ENCODE measurements at places on chromosomes 1 and 21.

DNA sequence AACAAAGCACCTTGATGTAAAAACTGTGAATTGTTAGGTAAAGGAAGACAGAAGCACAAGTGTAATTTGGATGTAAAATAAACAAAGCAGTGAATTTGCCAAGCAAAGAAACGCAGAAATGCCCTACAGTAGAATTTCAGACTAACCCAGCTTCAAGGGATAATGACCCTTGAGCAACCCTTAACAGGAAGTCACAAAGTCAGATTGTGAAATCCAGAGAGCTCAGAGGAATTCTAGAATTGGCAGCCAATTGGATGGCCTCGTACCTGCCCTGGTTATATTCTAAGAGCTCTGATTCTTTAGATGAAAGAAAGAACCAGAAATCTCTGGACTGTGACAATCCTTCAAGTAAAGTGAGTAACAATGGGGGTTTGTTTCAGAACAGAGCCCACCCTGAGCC, 152.7 kb upstream of the CHRM3 start:
- no peak for DNase-seq

DNA sequence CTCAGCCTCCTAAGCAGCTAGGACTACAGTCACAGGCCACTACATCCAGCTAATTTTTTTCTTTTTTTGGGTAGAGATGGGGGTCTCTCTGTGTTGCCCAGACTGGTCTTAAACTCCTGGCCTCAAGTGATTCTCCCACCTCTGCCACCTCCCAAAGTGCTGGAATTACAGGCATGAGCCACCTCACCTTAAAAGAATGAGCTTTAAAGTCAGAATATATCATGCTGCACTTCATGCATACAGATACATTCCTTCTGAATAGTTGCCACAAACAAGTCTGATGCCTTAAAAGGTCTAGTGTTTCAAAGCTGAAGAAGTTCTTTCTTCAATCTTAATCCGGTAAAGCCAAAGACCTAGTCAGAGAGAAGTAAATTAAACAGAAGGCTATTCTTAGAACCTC, 23.8 kb upstream of the CPLANE2 start:
- DNase-seq: no peak

DNA sequence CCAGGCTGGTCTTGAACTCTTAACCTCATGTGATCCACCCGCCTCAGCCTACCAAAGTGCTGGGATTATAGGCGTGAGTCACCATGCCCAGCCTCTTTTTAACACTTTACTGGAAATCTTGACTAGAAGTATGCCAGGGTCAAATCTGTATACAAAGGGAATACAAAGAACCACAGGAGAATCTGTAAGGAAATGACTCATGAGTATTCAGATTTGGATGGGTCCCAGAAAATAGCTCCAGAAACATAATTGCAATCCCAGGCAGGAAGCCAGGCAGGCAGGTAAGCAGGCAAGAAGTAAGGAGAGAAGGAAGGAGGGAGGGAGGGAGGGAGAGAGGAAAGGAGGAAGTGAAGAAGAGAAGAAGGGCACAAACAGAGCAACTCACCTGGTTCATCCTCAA, 22.8 kb upstream of the TIAM1 start:
- DNase-seq: no peak

DNA sequence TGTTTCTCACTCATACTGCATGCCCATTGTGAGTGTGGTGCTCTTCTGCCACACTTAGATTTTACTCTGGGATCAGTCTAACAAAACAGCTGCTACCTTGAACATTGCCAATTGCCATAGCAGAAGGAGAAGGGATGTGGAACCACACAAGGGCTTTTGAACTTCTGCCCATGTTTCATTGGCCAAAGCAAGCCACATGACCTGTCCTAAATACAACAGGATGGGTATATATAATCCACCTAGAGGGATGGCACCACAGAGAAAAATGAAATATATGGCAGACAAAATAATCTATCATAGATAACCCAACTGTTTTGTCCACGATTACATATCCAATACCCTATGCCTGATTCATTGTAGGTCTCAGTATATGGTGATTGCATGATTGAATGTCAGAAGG, 26.3 kb downstream of the PDE4B start:
- no peak for DNase-seq

GRCh38 chr1:186059752-186060151, 315.3 kb downstream of the TPR start:
- DNase-seq: no peak

DNA sequence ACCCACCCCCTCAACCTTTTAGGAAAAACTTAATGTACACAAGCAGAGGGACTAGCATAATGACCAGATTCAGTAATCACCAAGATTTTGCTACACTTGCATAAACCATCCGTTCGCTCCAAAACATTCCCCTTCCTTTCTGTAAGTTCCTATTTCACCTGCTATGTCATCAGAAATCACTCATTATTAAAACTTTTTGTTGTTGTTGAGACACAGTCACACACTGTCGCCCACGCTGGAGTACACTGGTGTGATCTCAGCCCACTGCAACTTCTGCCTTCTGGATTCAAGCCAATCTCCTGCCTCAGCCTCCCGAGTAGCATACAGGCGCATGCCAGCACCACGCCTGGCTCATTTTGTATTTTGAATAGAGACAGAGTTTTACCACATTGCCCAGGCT, 3.4 kb downstream of the MRPL20 start:
- no peak for DNase-seq

DNA sequence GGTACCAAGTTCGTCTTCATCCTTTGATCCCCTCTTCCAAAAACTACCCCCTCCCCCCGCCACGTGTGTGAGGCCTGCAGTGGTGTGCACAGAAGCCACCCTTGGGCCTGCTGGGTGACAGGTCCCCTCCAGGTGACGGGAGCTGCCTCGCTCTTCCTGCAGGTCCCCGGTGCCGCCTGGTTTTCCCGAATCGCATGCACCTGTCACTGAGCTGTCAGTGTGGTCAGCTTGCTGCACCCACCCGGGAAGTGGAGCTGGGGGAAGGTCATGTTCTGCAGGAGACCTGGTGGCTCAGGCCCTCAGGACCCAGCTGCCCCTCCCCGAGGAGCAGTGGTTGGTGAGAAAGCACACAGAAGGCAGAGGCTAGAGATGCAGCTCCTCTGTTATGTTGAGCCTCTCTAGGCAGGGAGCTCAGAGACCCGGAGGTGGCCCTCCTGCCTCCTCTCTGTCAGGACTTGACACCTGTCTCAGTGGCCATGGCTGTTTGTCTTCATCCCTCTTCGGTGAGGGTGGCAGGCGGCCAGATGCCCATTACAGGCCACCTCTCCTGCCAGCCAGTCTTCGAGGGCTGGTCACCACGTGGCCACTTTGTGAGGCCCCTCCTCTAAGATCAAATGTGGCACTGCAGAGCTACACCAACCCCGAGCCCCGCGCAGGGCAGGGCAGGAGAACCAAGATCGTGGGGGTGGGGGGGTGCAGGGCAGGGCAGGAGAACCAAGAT, 60.9 kb downstream of the SKI start:
- no peak for DNase-seq

GRCh38 chr1:40315239-40315794, 1.8 kb downstream of the COL9A2 start:
- DNase-seq: peak; percentile 95

DNA sequence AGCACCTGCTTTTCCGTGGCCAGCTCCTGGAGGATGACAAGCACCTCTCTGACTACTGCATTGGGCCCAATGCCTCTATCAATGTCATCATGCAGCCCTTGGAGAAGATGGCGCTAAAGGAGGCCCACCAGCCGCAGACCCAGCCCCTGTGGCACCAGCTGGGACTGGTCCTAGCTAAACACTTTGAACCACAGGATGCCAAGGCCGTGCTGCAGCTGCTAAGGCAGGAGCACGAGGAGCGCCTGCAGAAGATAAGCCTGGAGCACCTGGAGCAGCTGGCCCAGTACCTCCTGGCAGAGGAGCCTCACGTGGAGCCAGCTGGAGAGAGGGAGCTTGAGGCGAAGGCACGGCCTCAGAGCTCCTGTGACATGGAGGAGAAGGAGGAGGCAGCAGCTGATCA, 413 bp downstream of the UBL4B start:
- no peak for DNase-seq

- no peak for DNase-seq
Measured at GRCh38 chr1:175338387-175339135, 146.0 kb upstream of the KIAA0040 start.

- DNase-seq: no peak
Measured at GRCh38 chr1:32998997-32999396, 34.4 kb upstream of the RNF19B start.

DNA sequence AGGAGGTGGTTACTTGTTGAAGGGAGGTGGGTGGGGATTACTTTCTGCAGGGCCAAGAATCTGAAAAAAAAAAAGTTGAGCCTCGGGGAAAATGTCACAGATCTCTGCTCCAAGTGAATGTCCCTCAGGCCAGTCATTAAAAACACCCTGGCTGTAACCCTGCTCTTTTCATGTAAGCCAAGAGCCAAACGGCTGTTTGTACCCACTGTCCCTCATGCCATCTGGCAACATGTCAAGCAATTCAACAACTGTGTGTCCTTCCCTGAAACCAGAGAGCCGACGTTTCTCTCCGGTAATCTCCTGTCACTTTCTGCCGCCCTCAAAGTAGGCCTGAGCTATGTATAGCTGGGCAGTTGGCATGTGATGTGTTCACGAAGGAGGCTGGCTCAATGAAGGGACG, 14.7 kb downstream of the CASQ2 start:
- DNase-seq: no peak

DNA sequence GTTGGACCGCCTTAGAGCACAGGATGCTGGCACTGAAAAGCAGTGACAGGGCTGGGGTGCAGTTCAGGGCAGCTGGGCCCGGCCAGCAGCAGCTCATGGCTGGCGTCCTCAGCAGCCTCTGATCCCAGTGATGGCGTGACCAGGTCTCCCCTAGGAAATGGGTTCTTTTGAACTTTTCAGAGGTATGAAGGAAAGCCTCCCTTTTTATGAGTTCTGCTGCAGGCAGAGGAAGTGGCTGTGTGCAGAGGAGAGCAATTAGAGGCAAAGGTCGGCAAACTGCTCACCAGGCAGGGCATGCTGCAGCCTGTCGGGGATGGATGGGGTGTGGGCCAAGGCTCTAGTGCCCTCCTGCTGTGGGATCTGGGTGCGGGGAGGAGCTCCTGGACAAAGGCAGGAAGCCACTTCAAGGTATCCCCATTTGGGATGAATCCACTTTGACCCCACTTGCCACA, 45.6 kb upstream of the RAB4A start:
- no peak for DNase-seq

DNA sequence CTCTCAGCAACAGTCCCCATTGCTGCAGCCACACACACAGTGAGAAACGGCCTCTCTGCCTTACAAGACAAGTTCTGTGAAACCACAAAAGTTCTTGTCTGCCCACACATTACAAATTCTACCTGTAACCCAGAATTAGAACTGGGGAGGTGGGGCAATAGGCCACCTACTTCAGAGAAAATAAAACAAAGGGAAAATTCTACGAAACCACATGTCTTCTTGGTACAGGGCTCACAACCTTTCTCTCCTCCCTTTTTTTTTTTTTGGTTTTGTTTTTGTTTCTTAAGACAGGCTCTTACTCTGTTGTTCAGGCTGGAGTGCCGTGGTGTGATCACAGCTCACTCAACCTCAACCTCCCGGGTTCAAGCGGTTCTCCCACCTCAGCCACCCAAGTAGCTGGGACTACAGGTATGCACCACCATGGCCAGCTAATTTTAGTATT, 30.2 kb downstream of the LPAR3 start:
- DNase-seq: no peak

DNA sequence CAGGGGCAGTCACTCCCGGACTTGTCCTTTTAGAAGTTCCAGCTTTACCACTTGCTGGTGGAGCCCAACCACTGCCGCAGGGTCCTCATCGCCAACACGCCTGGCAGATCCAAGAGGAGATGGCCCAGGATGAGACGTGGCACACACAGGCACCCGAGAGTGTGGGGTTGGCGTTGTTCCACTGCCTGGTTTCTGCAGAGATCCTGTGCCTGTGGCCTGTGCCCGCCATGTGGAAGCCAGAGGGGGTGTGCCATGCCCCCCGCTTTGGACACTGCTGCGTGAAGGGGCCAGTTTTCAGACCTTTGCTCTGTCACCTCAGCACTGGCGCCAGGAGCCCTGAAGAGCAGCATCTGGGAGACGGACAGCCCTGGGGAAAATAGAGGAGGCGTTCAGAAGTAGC, 10.8 kb downstream of the CD46 start:
- no peak for DNase-seq

DNA sequence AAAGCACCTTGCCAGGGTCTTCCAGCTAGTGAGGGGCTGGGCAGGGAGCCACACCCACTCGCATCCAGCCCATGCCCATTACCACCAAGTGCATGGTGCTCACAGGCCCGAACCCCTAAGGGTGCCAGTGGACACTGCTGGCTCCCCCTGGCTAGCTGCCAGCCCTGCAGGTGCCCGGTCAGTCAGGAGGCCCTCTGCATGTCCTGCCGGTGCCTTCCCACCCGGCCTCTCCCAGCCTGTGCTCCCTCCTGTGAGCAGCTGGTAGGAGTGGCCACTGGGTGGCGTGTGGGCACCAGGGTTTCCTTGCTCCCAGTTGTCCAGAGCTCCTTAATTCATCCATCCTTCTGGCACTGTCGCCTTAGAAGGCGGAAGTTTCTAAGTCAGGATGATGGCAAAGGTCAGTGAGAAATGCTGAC, 33.4 kb downstream of the QSOX1 start:
- DNase-seq: peak; percentile 34

DNA sequence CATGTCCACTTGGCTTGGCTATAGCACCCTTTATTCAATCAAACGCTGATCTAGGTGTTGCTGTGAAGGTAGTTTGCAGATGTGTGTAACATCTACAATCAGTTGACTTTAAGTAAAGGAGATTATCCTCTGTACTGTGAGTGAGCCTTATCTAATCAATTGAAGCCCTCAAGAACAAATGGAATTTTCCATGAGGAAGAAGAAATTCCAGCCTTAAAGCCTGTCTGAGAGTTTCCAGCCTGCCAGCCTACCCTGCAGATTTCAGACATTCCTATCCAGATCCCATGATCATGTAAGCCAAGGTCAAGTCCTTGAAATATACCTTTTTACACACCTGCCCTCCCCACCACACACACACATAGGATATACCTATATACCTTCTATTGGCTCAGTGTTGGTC, 696.7 kb downstream of the MRPL39 start:
- DNase-seq: no peak

GRCh38 chr21:44353191-44353970, at the start of gene TRPM2:
TSS of gene TRPM2 (plus strand) at chr21:44353621. CDS start at chr21:44353701, 80 bp downstream.
- no peak for DNase-seq

- DNase-seq: no peak
Measured at GRCh38 chr21:35095859-35096291, 46.8 kb upstream of the RUNX1 start.

GRCh38 chr1:106619827-106620134, 436.7 kb upstream of the PRMT6 start:
- DNase-seq: no peak
